ENCODE measurements at places on chromosomes 12 and 14.
A peak's percentile ranks its signal among the peaks of the same experiment; 100 is the strongest.

GRCh38 chr12:128586451-128587029, 237.2 kb downstream of the SLC15A4 start:
- DNase-seq: no peak

DNA sequence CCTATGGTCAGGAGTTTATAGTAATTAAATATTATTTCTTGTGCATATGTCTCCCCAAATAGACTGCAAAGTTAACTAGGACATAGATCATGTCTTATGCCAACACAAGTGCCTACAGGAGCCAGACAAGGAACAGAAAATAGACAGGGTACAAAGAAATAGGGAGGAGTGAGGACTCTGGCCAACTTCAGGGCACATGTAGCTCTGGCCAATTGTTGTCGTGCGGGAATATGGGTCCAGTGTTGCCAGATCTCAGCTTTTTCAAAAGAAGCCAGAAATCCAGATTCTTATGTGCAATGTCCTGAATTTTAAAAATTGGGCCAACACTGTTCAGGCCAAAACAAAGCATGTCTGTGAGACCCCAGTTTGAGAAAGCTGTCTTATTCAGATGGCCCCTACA, 68.7 kb downstream of the RFX4 start:
- no peak for DNase-seq

GRCh38 chr12:110312581-110313360, 31.7 kb downstream of the ATP2A2 start:
- no peak for DNase-seq

GRCh38 chr12:50458606-50459005, 46.2 kb upstream of the DIP2B start:
- DNase-seq: no peak

DNA sequence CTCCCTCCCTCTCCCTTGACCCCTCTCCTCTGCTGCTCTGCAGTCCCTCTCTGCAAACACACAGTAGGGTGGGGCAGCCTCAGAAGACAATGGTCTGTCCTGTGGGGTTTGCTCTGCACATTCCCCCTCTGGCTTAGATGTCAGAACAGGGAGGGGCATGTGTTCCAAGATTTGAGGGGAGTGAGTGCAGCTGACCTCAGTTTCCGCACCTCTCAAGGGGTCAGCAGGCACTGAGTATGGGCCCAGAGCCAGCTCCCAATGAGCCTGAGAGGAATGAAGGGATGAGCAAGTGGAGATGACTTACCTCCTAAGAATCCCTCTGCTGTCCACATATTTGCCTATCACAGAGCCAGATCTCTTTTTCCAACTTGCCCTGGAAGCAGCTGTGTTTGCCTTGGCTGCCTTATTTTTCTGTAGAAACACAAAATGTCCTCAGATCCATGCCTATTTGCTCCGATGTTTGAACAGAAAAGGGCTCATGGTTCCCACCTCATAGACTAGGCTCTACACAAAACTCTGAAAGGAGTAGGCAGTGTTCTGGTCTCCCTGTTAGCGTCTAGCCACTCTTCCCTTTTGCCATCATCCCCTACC, 111.4 kb downstream of the CRACR2A start:
- no peak for DNase-seq

DNA sequence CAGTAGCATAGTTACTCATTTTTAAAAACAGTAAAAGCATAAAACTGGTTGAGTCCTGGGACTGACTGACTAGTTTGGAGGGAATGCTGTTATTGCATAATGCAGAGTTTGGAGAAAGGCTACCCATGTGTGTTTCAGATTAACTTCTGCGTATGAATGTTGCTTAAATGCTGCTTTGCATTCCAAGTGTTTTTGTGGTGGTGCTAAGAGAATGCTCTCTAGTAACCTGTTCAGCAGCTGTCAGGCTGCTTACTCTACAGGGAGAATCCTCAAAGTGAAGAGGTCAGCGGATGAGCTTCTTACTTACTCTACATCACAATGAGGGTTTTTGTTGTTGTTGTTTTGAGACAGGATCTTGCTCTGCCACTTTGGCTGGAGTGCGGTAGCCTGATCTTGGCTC, 4.3 kb downstream of the DLST start:
- DNase-seq: no peak

GRCh38 chr14:72389200-72389599, 457.0 kb downstream of the RGS6 start:
- DNase-seq: no peak

GRCh38 chr14:105490572-105491365, at the start of gene TEDC1:
Gene TEDC1 (plus strand): TSS chr14:105491246. CDS start chr14:105491376, 130 bp downstream.
- DNase-seq: peak; percentile 99

DNA sequence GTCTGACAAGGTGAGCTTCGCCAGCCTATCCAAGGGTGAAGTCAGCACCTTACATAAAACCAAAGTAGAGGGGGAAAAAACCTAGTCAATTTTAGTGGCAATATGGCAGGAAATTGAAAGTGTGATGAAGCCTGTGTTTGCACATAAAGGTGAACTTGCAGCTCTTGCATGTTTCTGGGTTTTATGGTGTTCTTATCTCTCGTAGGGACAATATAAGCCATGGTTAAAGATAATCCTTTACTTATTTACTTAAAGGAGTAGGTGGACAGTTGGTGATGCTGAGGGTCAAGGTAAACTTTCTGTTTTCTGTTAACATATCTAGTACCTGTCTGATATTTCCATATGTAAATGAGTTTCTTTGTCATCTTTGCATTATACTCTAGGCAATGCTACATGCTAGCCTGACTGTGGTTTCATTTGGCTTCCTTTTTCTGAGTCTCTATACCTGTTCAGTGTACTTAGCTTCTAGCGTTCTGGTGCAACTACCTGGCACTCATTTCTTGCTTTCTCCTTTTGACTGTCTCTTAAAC, 32.8 kb downstream of the CCDC91 start:
- no peak for DNase-seq

DNA sequence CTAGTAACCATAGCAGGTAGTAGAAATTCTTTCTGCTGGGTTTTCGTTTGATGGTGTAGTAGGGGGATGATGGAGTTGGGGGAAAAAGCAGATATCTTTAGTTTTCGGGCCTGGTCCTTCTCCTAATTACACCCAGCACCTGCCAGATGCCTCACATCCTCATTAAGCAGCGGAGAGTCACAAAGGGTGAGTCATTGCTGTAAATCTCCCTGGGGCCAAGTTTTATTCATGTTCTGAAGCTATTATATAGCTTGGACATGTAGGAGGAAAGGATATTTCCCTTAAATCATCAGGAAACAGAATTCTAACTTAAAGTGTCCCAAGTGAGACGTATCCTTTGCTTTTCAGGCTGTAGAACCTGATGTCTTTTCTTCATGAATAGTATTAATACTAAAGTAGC, 4.9 kb upstream of the NECAP1 start:
- DNase-seq: no peak

Data from stimulated activated CD4-positive, alpha-beta T cell treated with anti-CD3 and anti-CD28 coated beads, Interleukin-4, amount 100 ng/mL, for 48 hours (primary cell).